ENCODE measurements at places on chromosomes 13 and 19.

DNA sequence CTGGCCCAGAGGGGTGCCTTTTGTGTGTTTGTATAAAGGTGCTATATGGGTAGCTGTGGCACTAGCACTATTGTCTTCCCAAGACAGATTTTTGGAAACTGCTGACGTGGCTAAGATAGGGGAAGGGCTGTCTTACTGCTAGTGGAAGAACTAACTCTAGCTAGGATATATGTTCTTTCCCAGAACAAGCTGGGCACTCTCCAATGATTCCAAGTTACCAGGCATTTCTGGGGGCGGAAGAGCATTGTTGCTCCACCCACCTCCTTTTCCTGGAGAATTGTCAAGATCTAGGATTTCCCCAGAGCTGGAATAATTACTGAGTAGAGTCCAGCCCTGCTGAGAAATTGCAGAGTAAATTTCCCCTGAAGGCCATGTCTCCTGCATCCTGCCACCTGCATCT lies 408.3 kb downstream of the KLF5 start:
- DNase-seq: no peak

DNA sequence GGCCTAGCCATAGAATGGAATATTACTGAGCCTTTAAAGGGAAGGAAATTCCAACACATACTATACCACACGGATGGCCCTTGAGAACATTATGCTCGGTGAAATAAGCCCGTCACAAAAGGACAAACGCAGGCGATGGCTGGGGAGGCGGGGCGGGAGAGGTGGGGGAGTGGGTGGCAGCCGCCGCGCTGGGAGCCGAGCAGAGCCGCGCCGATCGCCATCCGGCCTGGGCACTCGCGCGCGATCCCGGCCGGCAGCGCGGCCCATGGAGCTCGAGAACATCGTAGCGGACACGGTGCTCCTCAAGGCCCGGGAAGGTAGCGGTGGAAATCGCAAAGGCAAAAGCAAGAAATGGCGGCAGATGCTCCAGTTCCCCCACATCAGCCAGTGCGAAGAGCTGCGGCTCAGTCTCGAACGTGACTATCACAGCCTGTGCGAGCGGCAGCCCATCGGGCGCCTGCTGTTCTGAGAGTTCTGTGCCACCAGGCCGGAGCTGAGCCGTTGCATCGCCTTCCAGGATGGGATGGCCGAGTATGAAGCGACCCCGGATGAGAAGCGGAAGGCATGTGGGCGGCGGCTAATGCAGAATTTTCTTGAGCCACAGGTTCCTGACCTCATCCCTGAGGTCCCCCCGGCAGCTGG lies 140.1 kb downstream of the ZDHHC20 start:
- no peak for DNase-seq

- DNase-seq: peak; percentile 21
Measured at GRCh38 chr19:41334793-41335192, 18.9 kb downstream of the TGFB1 start.

DNA sequence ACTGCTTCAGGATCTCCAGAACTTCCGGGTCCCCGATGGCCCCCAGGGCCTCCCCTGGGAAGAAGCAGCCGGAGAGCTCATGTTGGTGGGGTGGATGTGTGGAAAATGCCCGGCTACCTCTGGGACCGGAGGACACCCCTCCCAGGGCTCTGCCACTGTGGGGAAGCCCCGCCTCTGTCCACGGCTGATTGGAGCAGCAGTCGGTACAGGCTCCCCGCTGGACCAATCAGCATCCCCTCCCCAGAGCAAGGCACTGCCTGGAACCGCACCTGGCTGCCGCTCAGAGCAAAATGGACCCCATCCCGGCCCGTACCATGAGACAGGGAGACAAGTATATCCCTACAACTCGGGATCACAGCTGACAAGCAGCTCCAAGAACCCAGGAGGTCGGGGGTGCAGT lies 6.4 kb downstream of the DOHH start:
- no peak for DNase-seq

- no peak for DNase-seq
Measured at GRCh38 chr13:95982144-95982543, 71.1 kb downstream of the UGGT2 start.

GRCh38 chr19:29531458-29532025 lies 5.7 kb downstream of the VSTM2B start:
- no peak for DNase-seq

GRCh38 chr19:38830039-38830733 lies 1.4 kb downstream of the ECH1 start:
- no peak for DNase-seq

Measured in GDM1 (cell line).